Ascending aorta (tissue), 2 donors: ENCODE measurements at places on chromosomes 5 and 9. TPM values are rescaled to one million over a fixed set of nuclear protein-coding genes. Genes with fewer than 3 reads are reported as not detected.

The AIF1L gene
- total RNA-seq, result 30.5 TPM

The ZNF484 gene
- total RNA-seq, result 16.9 TPM

DNA sequence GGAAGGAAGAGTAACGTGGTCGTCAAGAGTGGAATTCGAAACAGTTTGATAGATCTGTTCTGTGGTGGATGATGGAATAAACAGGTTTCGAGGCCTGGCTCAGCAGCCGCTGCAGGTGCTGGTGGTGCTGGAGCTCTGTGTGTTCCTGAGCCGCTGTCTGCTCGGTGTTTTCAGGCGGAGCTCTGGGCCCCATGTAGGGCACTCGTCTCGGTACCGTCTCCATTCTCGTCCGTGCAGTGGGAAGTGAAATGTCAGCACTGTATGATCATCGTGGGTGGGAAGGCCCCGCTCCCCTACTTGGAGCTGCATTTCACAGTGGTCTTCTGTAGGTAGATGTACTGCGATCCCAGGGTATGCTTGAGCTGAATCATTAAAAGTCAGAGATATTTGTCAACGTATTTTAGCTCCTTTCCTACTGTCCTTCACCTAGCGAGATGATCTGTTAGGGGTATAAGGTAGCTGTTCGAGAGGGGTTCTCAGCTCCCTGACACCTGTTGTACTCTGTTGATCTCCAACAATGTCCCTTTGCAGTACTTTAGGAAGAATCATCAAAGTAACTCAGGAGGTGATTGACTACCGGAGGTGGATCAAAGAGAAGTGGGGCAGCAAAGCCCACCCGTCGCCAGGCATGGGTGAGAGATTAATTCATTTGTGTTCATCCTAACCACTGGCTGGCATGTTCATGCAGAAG, 35.9 kb downstream of the TENT4A start:
- no peak for DNase-seq

The ENG gene
- 675 TPM for total RNA-seq

DNA sequence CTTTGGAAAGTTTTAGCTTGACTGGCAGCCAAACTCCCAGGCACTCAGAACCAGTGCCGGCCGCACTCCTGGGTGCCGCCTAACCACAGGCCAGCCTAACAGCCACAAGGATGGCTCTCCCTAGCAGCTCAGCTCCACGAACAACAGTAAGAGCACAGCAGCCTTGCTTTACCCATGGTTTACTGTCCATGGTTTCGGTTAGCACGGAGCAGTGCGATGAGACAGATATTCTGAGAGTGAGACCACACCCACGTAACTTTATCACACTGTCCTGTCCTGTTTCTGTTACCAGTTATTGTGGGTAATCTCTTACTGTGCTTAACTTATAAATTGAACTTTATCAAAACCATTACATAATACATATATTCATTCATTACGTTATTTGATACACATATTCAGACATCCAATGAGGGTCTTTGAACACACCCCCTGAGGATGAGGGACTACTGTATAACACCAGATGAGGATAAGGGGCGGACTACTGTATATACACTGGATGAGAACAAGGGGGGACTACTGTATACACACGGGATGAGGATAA, 12.4 kb downstream of the CLPTM1L start:
- DNase-seq, result no peak

DNA sequence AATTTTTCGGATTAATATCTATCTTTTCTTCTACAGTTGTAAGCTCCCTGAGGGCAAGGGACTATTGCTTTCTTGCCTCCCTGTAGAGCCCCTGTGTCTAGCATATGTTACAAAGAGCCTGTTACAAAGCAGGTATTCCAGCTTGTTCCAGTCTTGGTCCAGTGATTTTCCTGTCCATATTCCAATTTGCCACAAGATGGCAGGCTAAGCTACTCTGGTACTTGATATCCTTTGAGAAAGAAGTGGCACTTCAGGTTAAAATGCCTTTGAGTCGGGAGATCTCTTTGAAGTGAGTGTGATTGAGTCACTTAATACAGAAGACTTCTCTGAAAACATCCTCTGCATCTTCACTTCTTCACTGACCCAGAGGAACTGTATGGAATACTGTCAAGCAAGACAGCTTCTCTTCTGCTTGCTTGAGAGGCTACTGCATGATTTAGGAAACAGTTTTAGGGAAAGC, 24.5 kb downstream of the CAVIN4 start:
- no peak for DNase-seq

DNA sequence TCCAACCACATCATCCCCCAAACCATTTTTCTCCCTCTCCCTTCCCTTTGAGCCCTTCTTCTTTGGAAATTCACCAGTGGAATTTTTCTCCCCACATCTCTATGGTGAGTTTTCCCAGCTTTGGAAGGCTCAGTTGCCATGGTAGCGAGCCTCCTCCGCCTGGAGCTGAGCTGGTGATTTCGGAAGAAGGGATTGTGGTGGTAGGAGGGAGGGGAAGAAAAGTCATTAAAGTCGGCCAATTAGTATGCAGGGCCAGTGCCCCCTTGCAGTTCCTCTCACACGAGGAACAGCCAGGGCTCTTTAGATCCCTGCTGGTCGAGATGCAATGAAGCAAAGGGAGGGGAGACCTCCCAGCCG, 322.0 kb downstream of the NTRK2 start:
- DNase-seq, result no peak

The INSL4 gene
- total RNA-seq, result not detected
